A549 treated with ZK216348 at 1 μM for 4 hours (cell line): ENCODE measurements at places on chromosomes 6 and 20. TPM values are rescaled to one million over a fixed set of nuclear protein-coding genes. Genes with fewer than 3 reads are reported as not detected.

The KIF25 gene
- total RNA-seq, result 0.12 TPM in 1 of 5 replicates, not detected in the others

The ZNF322 gene
- 4.9 to 8.3 TPM (median 6.4 TPM) in 5 replicates for total RNA-seq

The DYNLT2 gene
- 0.43 to 1.2 TPM (median 0.67 TPM) in 5 replicates for total RNA-seq

The SUPT3H gene
- total RNA-seq, result 4.1 to 8.2 TPM (median 5.5 TPM) in 5 replicates

The SLC18B1 gene
- total RNA-seq, result 4.1 to 6.7 TPM (median 4.5 TPM) in 5 replicates

The KIAA1755 gene
- 0.08 to 0.24 TPM (median 0.17 TPM) in 5 replicates for total RNA-seq

The CD93 gene
- not detected in 5 replicates for total RNA-seq

The SPAG4 gene
- 2.6 to 8.0 TPM (median 5.2 TPM) in 5 replicates for total RNA-seq

The SEC63 gene
- total RNA-seq, result 18.0 to 28.0 TPM (median 22.9 TPM) in 5 replicates

The TNFRSF6B gene
- 0.33 to 1.4 TPM (median 0.86 TPM) in 5 replicates for total RNA-seq

The PPIL6 gene
- 0.81 to 4.4 TPM (median 2.0 TPM) in 5 replicates for total RNA-seq

The FLRT3 gene
- total RNA-seq, result 1.6 to 2.2 TPM (median 1.8 TPM) in 5 replicates
